ENCODE measurements at places on chromosomes 1 and 21. TPM values are rescaled to one million over a fixed set of nuclear protein-coding genes. Genes with fewer than 3 reads are reported as not detected.

GRCh38 chr1:184811439-184812111 lies 56.9 kb upstream of the EDEM3 start:
- no peak for DNase-seq
- no peaks in the 10 kb centered on the region for H3K27me3 ChIP-seq
- no peak overlapping the region for H3K4me3 ChIP-seq
- no peak overlapping the region for H3K27ac ChIP-seq

GRCh38 chr1:213429642-213430041 lies 378.6 kb downstream of the RPS6KC1 start:
- no peaks in the 10 kb centered on the region for H3K4me1 ChIP-seq
- H3K4me3 ChIP-seq, result no peak overlapping the region
- no peaks in the 10 kb centered on the region for H3K27me3 ChIP-seq
- H3K27ac ChIP-seq, result no peak overlapping the region
- no peaks in the 10 kb centered on the region for H3K36me3 ChIP-seq

DNA sequence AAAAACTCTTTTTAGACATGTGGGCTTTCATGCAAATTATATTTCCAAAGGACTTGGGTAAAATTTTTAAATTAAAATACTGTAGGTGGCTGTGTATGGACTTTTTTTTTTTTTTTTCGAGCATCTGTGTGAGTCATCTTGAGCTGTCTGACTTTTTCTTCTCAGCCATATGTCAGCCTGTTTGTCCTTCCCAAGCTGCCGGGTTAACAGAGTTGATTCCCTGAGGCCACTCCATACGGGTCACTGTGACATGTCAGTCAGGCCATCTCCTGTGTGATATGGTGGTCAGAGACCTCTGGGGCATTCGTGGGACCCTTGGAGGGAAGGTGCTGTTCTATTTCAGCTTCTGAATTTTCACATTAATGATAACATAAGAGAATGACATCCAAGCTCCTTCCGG lies 148.3 kb downstream of the KCNJ6 start:
- no peak for DNase-seq
- peaks cover 2% of the 10 kb centered on the region for H3K36me3 ChIP-seq
- no peak overlapping the region for H3K27ac ChIP-seq
- peaks cover 5% of the 10 kb centered on the region for H3K4me1 ChIP-seq

DNA sequence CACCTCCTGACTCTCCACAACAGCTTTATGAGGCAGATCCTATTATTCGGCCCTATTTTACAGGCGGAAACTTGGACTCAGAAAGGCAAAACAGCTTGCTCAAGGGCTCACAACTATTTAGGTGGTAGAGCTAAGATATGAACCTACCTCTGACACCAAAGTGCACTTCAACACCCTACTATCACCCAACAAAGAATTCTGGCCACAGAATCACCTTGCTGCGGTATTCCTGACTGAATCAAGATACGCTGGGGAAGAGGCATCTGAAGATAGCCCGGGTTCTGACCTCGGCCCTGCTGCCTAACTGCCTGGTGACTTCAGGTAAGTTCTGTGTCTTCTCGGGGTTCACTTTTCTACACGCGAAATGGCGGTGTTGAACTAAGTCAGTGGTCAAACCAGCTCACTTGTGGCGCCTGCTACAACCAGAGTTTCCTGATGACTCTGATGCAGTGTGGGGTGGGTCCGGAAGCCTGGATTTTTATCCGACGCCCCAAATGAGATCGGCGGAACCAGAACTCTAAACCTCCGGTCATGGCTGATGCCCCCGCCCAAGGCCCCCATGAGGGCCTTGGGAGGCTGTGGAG lies 608 bp downstream of the PEF1 start:
- peak overlapping the region; percentile 100 for H3K27ac ChIP-seq
- H3K36me3 ChIP-seq, result no peaks in the 10 kb centered on the region
- no peaks in the 10 kb centered on the region for H3K27me3 ChIP-seq
- DNase-seq, result no peak
- H3K4me3 ChIP-seq, result peak overlapping the region; percentile 99
- H3K4me1 ChIP-seq, result peaks cover 26% of the 10 kb centered on the region

Gene PTCH2
- 2.0 TPM for total RNA-seq

Gene AMY2A
- total RNA-seq, result not detected

GRCh38 chr1:33610864-33611455 lies 138.5 kb downstream of the ZSCAN20 start:
- no peaks in the 10 kb centered on the region for H3K4me1 ChIP-seq
- no peak for DNase-seq
- no peaks in the 10 kb centered on the region for H3K36me3 ChIP-seq
- H3K4me3 ChIP-seq, result no peak overlapping the region
- H3K27ac ChIP-seq, result no peak overlapping the region

Gene IQCC
- 7.3 TPM for total RNA-seq

DNA sequence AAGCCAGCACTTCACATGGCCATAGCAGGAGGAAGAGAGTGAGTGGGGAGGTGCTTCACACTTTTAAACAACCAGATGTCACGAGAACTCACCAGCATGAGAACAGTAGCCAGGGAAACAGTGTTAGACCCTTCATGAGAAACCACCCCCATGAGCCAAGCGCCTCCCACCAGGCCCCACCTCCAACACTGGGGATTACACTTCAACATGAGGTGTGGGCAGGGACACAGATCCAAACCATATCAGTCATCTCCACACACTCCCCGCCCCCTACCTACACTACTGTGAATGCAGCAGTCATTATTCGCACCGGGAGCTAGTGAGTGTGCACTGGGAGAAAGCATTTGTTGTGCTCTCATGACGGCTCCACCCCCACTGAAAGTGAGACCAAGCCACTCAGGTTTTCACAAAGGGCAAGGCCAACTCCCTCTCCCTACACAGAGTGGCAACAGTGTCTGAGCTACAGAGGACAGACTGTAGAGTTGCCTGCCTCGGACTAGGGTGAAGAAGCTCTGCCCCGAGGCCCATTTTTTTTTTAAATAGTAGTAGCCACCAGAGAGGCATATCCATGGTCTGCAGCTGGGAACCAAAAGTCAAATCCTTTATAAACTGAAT lies 125.6 kb downstream of the BARHL2 start:
- peaks cover 8% of the 10 kb centered on the region for H3K27me3 ChIP-seq
- peaks cover 10% of the 10 kb centered on the region for H3K36me3 ChIP-seq

Gene SERPINC1
- not detected for total RNA-seq

Gene PAPPA2
- 0.79 TPM for total RNA-seq

Gene C8A
- total RNA-seq, result not detected

Gene KPNA6
- total RNA-seq, result 70.0 TPM

GRCh38 chr1:24202556-24202955 lies 15.5 kb upstream of the IFNLR1 start:
- H3K27me3 ChIP-seq, result peaks cover 3% of the 10 kb centered on the region
- no peaks in the 10 kb centered on the region for H3K36me3 ChIP-seq
- H3K4me1 ChIP-seq, result peaks cover 15% of the 10 kb centered on the region
- no peak overlapping the region for H3K4me3 ChIP-seq

DNA sequence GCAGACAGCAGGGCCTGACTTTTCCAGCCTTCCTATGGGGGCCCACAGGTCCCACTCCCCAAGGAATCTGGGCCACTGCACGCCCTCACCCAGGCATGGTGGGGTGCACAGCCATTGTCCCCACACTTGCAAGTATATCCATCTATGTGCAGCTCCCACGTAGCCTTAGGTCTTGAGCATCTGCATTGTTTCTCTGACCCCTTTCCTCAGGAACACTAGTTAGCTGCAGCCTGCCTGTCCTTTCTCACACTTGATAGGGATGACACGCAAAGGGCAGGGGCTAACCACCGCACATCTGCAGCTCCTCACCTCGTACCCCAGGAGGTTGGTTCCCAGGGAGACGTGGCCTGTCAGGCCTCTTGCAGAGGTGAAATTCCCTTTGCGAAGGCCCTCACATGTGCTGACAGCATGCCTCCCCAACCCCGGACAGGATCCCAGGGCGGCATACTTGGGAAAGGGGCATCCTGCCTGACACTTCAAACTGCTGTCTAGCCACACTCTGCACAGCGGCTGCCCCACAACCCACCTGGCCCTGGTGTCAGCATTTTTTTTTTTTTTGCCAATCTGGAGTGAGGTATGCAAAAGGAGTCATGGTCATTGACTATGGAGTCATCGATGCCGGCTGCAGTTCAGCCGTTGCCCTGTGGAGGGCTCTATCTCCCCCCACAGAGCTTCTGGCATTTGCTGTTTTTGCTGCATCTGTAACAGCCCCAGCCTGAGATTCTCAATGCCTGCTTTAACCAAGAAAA lies 5.0 kb downstream of the JMJD4 start:
- H3K36me3 ChIP-seq, result no peaks in the 10 kb centered on the region
- peak; percentile 54 for DNase-seq
- peak overlapping the region; percentile 88 for H3K4me3 ChIP-seq
- peaks cover 37% of the 10 kb centered on the region for H3K4me1 ChIP-seq
- peaks cover 15% of the 10 kb centered on the region for H3K27me3 ChIP-seq

DNA sequence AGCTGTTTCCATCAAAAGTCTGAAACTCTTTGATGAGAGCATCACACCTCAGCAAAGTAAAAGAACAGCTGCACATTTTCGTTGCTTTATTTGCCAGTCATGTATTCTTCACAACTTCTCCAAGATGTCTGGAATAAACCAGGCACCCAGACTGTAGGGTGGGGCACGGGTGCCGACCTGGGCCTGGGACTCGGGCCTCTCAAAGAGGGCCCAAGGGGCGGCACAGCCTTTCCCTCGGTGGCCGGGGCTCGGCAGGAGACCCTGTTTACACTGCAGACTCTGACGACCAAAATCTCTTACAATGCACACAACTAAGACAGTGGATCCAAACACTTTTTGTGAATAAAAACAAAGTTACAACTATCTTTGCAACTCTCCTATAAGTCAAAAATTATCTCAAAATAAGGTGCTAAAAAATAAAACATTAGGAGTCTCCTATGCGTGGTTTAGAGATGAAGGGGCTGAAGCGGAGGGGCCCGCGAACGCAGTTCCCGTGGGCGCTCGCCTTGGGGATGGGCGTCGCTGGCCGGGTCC lies 696 bp downstream of the LSS start:
- H3K4me3 ChIP-seq, result peak overlapping the region; percentile 96
- DNase-seq, result no peak
- peaks cover 58% of the 10 kb centered on the region for H3K36me3 ChIP-seq
- H3K4me1 ChIP-seq, result peaks cover 51% of the 10 kb centered on the region
- peaks cover 2% of the 10 kb centered on the region for H3K27me3 ChIP-seq

DNA sequence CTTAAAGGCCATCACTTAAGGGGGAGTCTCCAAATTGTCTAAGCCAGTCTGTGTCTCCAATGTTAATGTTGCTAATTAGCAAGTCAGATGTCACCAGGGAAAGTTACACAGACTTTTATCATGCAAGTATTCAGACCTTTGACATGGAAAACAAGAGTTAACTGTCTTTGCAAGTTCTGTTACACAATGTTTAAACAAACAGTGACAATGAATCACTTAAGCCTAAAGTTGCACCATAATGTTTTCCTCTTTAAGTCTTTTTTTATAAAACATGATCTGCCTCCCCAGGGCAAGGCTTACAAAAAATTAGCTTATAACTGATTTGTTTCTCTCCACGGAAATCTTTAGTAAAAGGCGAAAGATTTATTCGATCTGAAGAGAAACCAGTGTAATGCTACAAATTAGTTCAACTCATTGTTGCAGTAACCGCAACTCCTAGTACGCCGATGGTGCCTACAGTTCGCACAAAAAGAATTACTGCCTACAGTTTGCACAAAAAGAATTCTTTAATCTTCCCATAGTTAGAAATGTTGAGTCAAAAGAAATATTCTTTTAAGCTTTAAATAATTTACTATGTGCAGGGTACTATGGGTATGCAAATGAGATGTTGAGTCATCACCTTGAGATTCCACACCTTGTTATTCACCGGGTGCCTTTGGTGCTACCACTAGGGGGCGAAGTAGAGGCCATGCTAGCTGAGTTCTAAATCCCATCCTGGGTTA lies 45.3 kb downstream of the HHAT start:
- H3K27ac ChIP-seq, result no peak overlapping the region
- no peaks in the 10 kb centered on the region for H3K27me3 ChIP-seq
- H3K4me3 ChIP-seq, result no peak overlapping the region
- DNase-seq, result peak; percentile 33
- peaks cover 36% of the 10 kb centered on the region for H3K4me1 ChIP-seq

GRCh38 chr1:165539306-165539705 lies 4.5 kb upstream of the LRRC52 start:
- H3K36me3 ChIP-seq, result no peaks in the 10 kb centered on the region
- no peak for DNase-seq
- no peak overlapping the region for H3K4me3 ChIP-seq
- no peaks in the 10 kb centered on the region for H3K27me3 ChIP-seq
- no peak overlapping the region for H3K27ac ChIP-seq
- H3K4me1 ChIP-seq, result peaks cover 22% of the 10 kb centered on the region

DNA sequence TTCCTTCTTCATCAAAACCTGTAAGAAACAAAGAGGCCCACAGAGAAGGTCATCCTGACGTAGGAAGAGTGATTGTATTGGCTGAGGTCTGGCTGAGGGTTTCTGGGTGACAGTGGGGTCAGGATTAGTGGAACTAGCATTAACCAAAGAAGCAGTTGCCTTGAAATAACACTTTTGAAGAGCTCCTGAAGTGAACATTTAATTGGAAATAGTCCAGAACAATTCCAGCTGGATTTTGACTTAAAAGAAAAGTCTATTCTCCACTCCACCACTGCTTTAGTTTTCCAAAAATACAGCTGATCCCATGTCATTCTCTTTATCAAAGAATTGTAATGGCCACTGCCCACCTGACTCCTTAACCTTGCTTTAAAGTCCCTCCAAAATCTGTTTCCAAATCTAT lies 27.7 kb downstream of the CASQ2 start:
- H3K27me3 ChIP-seq, result no peaks in the 10 kb centered on the region
- DNase-seq, result no peak
- H3K4me1 ChIP-seq, result no peaks in the 10 kb centered on the region
- H3K36me3 ChIP-seq, result no peaks in the 10 kb centered on the region

- peaks cover 45% of the 10 kb centered on the region for H3K4me1 ChIP-seq
- DNase-seq, result no peak
- peak overlapping the region; percentile 96 for H3K4me3 ChIP-seq
- no peaks in the 10 kb centered on the region for H3K36me3 ChIP-seq
- H3K27ac ChIP-seq, result no peak overlapping the region
- H3K27me3 ChIP-seq, result peaks cover 2% of the 10 kb centered on the region
Observed at GRCh38 chr1:150366416-150367296, 2.7 kb downstream of the RPRD2 start.

Gene TNFRSF4
- total RNA-seq, result 0.20 TPM

DNA sequence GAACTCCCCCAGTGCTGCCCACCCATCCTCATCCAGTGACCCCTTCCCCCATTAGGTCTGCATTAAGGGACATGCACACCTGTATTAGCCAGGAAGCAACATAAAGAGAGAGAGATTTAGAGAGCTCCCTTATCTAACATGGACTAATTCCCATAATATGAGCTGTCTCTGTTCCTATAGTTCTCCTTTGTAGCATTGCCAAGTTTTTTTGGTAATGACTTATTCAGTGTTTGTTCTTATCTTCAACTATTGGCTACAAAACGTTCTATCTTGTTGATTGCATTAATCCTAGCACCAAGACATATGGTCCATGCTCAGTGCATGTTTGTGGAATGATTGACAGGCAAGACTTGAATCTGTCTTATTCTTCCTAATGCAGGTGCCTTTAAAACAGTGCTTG lies 264.0 kb downstream of the ADGRL2 start:
- no peak overlapping the region for H3K27ac ChIP-seq
- H3K27me3 ChIP-seq, result no peaks in the 10 kb centered on the region
- H3K36me3 ChIP-seq, result no peaks in the 10 kb centered on the region
- DNase-seq, result no peak

Gene CYP4A22
- not detected for total RNA-seq

GRCh38 chr1:164560556-164560955 lies 1.6 kb downstream of the PBX1 start:
- H3K27ac ChIP-seq, result peak overlapping the region; percentile 61
- peaks cover 49% of the 10 kb centered on the region for H3K4me1 ChIP-seq
- peak overlapping the region; percentile 90 for H3K4me3 ChIP-seq
- no peak for DNase-seq
- no peaks in the 10 kb centered on the region for H3K36me3 ChIP-seq
- H3K27me3 ChIP-seq, result no peaks in the 10 kb centered on the region

All from neural crest cell (in vitro differentiated cells).